Colonic mucosa (tissue), 4 donors: ENCODE measurements at places on chromosomes 13 and 19.

DNA sequence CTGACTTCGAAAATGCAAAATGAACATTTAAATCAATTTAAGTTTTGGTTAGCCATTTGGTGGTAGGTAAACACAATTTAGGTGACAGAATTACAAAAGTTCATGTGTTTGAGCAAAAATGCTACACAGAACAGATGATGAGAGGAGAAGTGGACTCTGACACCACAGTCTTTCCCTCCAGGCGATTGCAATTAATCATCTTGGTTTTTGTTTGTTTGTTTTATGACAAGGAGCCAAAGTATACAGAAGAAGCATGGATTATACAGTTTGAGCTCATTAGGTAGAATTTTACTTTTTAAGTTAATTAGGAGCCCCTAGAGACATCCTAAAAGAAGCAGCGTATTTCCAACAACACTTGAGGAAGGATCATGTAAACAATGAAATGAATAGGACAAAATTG is 49.3 kb upstream of the FREM2 start:
- no peaks in the 10 kb centered on the region for H3K36me3 ChIP-seq
- H3K27me3 ChIP-seq: no peaks in the 10 kb centered on the region
- H3K4me3 ChIP-seq: no peak overlapping the region
- no peak for DNase-seq

- H3K4me1 ChIP-seq: no peaks in the 10 kb centered on the region
- H3K27ac ChIP-seq: no peak overlapping the region
- H3K4me3 ChIP-seq: no peak overlapping the region
- no peaks in the 10 kb centered on the region for H3K27me3 ChIP-seq
- no peak for DNase-seq
Observed at GRCh38 chr13:29523199-29523961, 72.1 kb downstream of the SLC7A1 start.

- DNase-seq: no peak
- H3K4me3 ChIP-seq: no peak overlapping the region
- no peaks in the 10 kb centered on the region for H3K4me1 ChIP-seq
- H3K36me3 ChIP-seq: no peaks in the 10 kb centered on the region
Observed at GRCh38 chr19:52603558-52604207, 33.6 kb downstream of the ZNF701 start.

DNA sequence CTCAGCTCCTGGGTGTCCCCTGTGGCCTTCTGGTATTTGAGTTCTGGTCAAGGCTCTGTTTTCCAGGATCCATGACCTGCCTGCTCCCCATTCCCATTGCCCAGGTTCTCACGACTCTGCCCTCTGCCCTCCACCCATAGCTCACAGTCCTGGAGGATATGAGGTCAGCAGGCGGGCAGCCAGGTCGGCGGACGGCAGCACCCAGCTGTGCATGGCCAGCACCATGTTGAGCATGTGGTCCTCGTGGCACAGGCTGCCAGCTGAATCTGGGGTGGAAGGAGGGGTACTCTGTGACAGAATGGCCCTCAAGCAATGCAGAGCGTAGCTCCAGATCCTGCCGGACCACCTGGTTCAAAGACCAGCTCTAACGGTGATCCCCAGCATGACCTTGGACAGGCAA is 5.1 kb downstream of the RASGRP4 start:
- no peak for DNase-seq
- no peaks in the 10 kb centered on the region for H3K4me1 ChIP-seq
- no peaks in the 10 kb centered on the region for H3K27me3 ChIP-seq
- no peaks in the 10 kb centered on the region for H3K36me3 ChIP-seq
- no peak overlapping the region for H3K4me3 ChIP-seq

DNA sequence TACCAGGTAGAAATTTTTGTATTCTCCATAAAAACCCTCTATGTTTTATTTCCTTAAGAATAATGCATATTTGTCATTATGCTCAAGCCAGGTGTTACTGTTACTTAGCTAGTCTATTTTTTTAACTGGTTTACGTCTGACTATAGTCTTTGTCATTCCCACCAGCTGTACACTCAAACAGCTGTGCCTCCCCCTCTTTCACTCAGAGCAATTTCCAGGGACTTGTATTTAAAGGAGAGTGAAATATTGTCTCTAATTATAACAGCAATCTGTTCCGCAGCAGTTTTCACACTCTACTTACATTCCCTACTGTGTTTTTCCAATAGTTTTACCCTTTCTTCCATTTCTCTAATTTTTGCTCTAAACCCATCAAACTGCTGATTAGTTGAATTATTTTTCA is 813.6 kb upstream of the MIR17HG start:
- no peaks in the 10 kb centered on the region for H3K27me3 ChIP-seq
- H3K4me3 ChIP-seq: no peak overlapping the region
- no peak overlapping the region for H3K27ac ChIP-seq
- DNase-seq: no peak
- no peaks in the 10 kb centered on the region for H3K4me1 ChIP-seq
- no peaks in the 10 kb centered on the region for H3K36me3 ChIP-seq
